ENCODE measurements at places on chromosomes 7 and 10.
A peak's percentile ranks its signal among the peaks of the same experiment; 100 is the strongest.

DNA sequence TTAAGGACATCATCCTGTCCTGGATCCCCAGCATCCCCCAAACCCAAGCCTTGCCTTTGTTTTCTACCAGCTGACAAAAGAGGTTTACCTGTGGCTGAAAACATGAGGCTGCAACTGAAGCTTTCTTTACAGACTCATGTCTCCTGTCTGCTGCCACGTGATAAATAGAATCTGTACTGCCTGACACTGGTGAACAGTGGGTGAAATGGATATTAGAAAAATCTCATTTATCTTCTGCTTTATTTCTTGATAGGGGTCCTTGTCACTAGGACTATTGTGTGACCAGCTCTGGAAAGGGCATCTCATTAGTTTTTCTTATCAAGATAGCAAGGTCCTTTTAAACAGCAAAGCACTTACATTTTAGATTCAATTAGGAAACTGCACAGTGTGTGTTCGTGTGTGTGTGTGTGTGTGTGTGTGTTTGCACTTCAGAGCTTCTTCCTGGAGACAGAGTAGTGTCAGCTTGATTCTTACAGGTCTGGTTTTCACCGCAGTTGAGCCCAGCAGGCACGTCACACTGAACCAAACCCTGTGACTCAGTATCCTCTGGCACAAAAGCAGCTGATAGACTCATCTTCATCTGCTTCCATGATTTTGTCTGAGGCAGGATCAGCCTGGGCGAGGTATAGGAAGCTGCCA lies 373.5 kb upstream of the CELF2 start:
- DNase-seq = peak; percentile 61

DNA sequence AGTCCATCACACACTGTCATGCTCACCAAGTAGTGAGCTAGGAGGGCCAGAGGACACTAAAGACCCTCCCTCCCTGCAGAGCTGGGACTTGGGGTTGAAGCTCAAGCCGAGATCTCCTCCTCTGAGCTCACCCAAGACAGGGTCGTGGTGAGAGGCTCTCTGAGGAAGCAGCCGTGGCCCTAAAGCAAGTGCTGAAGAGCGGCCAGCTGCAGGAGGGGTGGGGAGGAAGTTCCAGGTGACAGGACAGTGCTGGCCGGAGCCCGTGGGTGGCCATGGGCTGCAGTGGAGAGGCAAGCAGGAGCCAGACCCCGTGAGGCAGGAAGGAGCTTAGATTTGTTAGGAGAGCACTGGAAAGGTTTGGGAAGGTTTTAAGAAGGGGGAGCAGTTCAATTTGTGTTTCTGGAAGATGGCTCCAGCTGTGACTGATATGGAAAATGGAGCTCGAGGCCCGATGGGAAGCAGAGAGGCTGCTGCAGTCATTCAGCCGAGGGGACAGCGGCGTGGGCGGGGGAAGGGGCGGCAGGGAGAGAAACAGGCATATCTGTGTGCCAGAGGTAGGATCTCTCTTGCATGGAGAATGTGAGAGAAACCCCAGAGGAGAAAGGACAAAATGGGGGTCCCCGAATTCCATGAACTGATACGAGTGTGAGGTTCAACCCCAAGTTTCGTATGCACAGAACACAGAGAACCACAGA lies 26.9 kb upstream of the DNAAF5 start:
- DNase-seq = no peak

DNA sequence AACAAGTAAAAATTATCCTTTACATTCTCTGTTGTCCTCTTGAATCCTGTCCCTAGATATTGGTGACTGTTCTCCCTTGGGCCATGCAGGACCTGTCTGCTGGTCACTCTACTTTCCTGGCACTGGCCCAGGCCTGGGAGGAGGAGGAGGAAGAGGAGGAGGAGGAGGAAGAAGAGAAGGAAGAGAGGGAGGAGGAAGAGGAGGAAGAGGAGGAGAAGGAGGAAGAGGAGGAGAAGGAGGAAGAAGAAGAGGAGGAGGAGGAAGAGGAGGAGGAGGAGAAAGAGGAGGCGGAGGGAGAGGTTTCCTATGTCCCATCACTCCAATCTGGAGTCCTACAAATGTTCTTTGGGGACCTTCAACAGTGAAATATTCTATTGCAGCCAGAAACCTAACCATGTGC lies 97.3 kb upstream of the NAMPT start:
- DNase-seq = no peak

DNA sequence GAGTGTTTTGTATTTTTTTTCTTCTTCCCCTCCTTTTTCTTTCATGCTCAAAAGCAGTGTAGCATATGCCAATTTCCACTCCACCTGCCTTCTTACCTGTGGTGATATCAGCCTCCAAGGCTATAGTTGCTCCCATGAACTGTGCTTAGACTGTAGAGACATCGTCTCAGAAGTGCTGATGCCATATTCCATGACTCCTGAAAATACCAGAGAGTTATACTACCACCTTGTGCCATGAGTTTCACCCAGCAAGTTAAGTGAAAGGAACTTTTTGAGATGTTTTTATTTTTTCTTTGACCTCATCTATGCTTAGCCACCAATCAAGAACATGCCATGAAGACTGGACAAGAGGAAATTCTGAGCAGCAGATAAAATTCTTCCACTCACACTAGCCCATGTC lies 142.8 kb upstream of the SEMA3E start:
- DNase-seq = no peak

DNA sequence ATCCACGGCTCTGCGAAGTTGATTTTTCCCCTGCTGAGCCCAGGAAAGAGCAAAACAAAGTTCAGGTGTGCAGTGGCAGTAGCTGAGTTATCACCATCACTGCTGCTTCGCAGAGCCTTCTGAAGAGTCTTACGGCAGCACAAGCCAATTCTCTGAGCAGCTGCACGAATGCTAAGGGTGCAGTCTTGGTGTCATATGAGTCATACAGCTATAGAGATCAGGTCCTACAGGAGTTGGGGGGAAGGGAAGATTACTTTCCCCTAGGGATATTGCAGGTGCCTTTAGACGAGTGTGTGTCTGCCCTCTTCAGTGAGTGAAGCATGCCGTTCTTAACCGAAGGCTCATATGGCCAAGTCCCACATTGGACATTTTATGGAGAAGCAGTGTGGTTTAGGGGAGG lies 227.8 kb downstream of the CELF2 start:
- DNase-seq = no peak

DNA sequence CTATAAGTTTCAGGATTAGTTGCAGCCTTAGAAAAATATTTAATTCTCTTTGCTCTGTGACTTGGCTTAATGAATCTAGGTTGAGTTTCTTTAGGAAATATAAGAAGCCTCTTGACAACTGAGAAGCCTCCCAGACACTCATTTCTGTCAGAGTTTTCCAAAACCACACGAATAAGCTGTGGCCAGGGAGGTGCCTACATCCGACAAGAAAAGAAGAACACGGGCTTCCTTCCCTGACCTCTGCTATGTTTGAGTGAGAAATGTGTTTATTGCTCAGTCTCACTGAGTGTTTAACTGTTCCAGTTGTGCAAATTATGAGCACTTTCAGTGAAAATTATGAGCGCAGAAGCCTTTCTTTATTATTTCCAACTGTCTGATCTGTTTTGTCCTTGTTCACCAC lies 105.0 kb downstream of the TRIL start:
- no peak for DNase-seq

GRCh38 chr10:79948976-79949722 lies at the start of gene SFTPD:
TSS of gene SFTPD (minus strand) at chr10:79949105. CDS start at chr10:79946659, 2,446 bp downstream.
- DNase-seq = no peak

DNA sequence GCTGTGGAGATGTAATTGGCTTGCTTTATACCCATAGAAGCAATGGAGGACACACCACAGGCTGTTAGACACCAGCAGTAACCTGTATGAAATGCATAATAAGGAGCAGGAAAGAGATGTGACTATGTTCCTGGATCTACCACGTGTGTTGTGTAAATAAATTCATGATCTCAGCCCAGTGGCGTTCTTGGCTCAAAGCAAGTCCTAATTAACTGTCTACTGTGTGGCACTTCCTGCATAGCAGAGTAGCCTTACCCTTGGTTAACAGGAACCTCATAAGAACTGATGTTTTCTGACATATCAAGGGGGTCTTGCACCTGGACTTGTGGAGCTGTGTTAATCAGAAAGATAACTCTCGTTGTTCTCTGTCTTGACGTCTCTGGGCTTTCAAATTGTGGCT lies 25.7 kb upstream of the FAM180A start:
- DNase-seq = peak; percentile 88

GRCh38 chr7:121447911-121448300 lies 51.8 kb upstream of the FAM3C start:
- no peak for DNase-seq

DNA sequence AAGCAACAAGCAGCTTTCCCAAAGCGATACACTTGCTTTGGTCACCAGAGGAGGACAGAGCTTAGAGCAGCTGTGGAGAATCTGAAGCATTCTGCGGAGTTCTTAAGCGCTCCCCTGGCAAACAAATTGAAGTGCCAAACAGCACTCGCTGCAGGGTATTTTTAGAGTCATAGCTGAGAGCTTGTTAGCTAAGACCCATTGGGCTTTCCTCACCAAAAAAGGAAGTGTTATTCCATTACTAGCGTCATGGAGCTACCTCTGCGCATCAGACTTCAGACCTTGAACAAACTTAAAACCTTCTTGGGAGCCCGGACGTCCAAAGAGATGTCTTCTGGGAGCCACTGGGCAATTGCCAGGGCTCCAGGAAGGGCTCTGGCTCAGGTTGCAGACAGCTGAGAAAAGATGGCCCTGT lies 23.2 kb upstream of the BMPR1A start:
- no peak for DNase-seq

- DNase-seq = no peak
These were observed 12.3 kb downstream of the ESYT2 start for GRCh38 chr7:158816995-158817394.

GRCh38 chr7:79124331-79124730 lies 329.1 kb downstream of the MAGI2 start:
- no peak for DNase-seq

GRCh38 chr10:43037440-43037839 lies 39.4 kb upstream of the RET start:
- no peak for DNase-seq

DNA sequence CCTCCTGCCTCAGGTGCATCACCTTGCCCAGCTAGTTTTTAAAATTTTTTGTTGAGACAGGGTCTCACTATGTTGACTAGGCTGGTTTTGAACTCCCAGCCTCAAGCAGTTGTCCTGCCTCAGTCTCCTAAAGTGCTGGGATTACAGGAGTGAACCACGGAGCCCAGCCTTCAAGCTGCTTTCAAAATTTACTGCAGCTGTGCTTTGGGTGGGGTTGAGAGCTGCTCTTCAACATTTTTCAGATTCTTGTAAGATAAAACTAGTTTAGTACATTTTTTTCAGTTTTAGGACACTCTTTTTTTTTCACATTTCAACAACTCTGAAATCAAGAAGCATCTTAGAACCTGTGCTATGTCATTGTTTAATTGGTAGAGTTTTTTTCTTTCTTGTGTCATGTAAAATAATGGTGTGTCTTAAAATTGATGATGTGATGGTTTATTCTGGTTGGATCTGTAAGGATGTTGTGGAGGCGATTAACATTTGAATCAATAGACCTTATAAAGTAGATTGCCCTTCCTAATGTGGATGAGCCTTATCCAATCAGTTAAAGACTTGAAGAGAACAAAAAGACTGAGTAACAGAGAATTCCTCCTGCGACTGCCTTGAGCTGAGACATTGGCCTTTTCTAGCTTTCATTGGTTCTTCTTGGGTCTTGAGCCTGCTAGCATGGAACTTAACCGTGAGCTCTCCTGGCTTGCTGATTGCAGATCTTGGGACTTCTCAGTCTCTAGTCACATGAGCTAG lies 13.5 kb downstream of the PLEKHA8 start:
- peak; percentile 42 for DNase-seq

DNA sequence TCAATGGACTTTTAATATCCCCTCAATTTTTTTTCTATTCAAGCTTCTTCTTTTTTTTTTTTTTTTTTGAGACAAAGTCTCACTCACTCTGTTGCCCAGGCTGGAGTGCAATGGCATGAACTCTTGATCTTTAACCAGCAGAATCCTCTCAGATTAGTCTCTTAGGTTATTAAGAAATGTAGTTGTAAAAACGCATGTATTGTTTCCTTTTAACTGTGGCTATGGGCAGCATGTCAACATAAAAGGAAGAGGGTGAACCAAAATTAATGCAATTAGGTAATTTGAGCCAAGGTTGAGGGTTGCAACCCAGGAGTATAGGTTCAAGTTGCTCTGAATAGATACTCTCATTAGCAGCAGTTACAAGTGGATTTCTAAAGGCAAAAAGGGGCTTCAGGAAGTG lies 4.3 kb upstream of the GSTO1 start:
- DNase-seq = no peak

Data from fibroblast of skin of back (primary cell).